ENCODE measurements at places on chromosomes 5 and 9.

GRCh38 chr9:129547869-129548570 is 72.9 kb downstream of the C9orf50 start:
- DNase-seq = no peak

GRCh38 chr5:142947427-142947709 is 177.2 kb downstream of the ARHGAP26 start:
- DNase-seq = no peak

DNA sequence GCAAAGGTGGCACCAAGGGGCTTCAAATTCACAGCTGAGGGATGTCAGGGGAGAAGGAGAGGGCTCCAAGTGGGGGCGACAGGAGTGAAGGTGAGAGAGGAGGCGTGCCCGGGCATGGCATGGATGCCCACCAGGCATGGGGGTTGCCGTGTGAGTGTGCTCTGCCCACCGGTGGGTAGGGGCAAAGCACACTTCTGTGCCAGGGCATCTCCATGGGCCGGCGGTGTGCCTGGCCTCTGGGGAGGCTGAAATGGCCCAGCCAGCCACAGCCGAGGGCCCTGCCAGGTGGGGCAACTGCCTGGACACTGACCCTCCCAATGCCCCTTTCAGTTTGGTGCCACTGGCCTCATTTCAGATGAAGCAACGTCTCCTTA is 14.0 kb upstream of the RNU6ATAC start:
- no peak for DNase-seq

DNA sequence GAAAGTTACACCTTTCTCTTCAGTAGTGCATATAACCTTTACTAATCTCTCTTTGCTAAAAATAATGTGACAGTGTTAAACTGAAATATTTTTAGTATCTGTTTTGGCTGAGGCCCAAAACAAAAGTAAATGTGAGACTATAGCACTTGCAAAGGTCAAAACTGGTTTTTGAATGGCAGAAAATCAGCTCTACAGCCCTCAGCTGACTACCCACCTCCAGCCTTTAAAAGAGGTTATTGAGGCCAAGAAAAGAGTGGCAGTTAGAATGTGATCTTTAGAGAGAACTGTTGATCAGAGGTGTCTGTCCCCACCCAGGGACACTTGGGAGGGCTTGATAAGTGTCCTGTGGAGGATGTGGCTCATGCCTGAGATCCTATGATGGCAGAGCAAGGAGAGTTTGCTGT is 30.9 kb downstream of the PRKACG start:
- DNase-seq = no peak

GRCh38 chr9:128895556-128895955 is 13.6 kb downstream of the LRRC8A start:
- DNase-seq = no peak

GRCh38 chr9:114276908-114277821 is 45.7 kb upstream of the ORM1 start:
- no peak for DNase-seq

GRCh38 chr9:121992571-121993212 is 100.4 kb downstream of the TTLL11 start:
- peak; percentile 57 for DNase-seq

GRCh38 chr9:27591093-27591492 is 17.8 kb upstream of the C9orf72 start:
- DNase-seq = no peak

DNA sequence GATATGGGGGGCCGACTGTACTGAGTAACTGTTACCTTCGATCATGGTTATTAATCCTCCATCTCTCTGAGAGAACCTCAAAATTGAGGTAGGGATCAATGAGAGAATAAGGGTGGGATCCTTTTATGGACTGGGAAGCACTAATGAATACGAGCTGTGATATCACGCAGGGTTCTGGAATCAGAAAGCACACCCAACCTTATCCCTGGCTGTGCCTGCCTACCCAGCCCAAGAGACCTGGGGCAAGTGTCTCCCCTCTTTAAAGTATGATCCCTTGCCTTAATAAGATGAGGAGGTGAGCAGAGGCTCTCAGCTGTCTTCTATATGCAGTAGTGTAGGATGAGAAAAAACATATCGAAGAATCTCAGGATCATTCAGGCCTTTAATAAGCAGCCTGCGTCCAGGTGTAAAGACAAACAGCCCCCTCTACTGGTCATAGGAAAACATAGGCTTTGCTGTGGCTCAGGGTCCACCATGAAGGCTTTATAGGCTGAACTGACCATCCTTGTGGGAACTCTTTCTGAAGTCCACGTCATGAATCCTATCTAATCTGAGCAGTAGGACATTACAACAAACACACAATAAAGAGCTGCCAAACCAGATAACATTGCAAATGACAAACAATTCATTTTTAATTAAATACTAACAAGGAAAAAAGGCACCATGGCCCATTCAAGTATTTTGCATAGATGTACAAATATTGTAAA is 16.8 kb downstream of the NIPAL4 start:
- peak; percentile 34 for DNase-seq

- DNase-seq = no peak
Measured at GRCh38 chr5:124733329-124733650, 13.1 kb downstream of the ZNF608 start.

DNA sequence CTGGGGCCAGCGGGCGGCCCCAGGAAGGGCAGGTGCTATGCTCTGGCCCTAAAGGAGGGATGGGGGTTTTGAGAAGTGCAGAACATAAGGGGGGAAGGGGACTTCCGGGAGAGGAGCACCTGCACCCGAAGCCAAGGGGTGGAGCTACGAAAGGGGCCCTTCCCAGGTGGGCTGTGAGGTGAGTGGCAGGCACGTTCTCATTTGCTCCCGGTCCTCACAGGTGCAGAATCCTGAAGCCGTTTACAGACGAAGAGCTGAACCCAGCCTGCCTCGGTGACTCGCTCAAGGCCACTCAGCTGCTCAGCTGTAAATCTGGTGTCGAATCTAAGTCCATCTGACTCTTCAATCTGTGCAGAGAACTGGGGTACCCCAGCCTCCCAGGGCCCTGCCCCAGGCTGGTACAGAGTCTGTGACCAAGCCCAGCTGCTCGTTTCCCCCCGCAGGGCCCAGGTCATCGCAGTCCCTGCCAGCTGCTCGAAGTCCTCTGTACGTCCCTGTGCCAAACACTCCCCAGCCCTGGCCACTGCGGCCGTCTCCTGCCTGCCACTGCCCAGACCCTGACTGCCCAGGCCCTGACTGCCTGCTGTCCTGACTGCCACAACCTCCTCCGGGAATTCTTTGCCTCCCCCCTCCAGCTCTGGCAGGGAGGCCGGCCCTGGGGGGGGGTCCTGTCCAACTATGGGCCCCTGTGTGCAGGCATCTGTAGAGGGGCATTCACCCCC is 53.8 kb upstream of the RXRA start:
- no peak for DNase-seq

- DNase-seq = peak; percentile 78
Measured at GRCh38 chr5:53095931-53096525, 13.5 kb downstream of the MOCS2 start.

DNA sequence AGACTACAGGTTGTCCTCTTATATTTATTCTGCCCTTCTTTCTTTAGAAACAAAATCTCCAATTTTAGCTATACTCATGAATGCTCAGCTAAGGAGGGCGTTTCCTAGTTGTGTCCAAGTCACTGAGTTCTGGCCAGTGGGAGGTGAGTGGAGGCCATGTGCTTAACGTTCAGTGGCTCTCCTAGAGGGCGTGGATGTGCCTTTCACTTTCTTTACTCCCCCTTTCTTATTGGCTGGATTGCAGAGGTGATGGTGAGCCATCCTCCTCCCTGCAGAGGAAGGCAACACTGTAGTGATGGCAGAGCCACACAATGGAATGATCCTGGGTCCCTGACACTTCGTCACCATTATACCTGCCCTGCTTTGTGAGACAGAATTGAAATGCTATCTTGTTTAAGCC is 54.6 kb downstream of the ALG2 start:
- DNase-seq = no peak

GRCh38 chr9:137881591-137882505 is 4.3 kb downstream of the CACNA1B start:
- no peak for DNase-seq

GRCh38 chr9:136283291-136284235 is 20.3 kb downstream of the CCDC187 start:
- peak; percentile 83 for DNase-seq

GRCh38 chr5:128192368-128192767 is 108.8 kb downstream of the SLC12A2 start:
- no peak for DNase-seq

GRCh38 chr9:3875361-3876132 is 349.7 kb upstream of the RFX3 start:
- no peak for DNase-seq

- DNase-seq = no peak
Measured at GRCh38 chr5:95162231-95162992, 122.5 kb downstream of the MCTP1 start.

DNA sequence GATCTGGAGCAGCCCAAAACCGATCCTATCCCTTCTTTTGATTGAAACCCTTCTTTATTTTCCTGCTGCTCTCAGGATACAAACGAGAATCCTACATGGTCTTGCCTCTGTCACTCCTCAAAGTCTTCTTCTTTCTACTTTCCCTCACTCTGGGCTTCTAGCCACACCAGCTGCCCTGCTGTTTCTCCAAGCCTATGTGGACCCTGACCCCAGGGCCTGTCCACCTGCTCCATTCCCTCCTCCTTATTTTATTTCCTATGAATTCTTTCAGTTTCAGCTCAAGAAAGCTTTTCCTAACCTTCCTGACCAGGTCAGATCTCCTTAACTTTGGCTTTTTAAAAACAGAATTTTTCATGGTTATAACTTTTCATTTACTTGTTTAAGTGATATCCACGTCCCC is 141.0 kb downstream of the ARHGAP26 start:
- no peak for DNase-seq

DNA sequence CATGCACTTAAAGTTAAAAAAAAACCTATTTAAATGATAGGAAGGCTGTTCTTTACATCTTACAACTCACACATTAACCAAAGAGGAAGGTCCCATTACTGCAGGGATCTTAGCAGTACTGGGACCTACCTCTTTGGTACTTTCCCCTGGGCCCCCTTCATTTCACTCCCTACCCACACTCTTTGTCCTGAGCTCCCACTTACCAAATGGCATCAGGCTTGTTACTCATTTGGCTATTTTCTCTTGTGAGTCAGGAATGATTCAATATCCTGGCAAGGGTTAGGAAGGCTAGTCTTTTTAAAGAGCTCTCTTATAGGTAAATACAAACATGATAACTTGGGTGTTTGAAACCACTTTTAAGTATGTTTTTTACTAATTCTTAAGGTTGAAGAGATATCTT is 117.4 kb upstream of the ELL2 start:
- peak; percentile 61 for DNase-seq

DNA sequence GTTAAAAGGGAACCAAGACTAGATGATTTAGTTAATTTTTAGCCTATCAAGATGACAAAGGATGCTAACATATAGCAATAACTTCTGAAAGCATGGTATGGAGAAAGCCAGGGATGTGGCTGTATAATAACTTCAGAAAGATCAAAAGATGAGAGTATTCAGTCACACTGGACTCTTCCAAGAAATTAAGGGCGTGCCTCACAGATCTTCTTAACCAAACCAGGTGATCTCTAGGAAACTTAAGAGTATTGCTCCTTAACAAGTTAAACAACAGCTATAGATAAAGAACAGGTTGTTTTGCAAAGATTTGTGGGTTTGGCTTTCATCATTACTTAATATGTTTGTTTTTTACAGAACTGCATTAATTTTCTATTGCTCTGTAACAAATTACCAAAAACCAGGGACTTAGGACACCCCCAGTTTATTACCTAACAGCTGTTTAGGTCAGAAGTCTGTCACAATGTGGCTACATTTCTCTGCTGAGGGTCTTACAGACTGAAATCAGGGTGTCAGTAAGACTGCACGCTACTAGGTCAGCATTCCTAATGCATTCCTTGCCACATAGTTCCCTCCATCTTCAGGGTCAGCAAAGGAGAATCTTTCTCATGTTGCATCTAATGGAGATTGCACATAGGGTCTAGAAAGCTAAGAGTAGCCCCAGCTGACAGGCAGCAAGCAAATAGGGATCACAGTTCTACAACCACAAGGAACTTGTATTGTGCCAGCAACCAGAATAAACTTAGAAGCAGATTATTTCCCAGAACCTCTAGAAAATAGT is 113.8 kb downstream of the WDR70 start:
- no peak for DNase-seq

GRCh38 chr9:128927731-128928411 is 7.1 kb downstream of the PHYHD1 start:
- peak; percentile 54 for DNase-seq

DNA sequence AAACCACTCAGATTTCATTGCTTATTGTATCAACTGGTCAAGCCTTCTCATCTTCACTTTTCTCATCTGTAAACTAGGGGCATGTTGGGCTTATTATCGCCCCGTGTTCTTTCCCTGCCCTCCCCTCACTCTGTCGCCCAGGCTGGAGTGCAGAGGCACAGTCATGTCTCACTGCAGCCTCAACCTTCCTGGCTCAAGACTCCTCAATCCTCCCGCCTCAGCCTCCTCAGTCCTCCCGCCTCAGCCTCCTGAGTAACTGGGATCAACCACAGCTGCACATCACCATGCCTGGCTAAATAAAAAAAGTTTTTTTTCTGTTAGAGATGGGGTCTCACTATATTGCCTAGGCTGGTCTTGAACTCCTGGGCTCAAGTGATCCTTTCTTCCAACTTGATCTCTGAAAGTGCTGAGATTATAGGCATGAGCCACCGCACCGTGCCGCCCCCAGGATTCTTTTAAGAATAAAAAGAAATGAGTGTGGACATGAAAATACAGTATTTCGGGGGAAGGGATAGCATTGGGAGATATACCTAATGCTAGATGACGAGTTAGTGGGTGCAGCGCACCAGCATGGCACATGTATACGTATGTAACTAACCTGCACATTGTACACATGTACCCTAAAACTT is 2.0 kb downstream of the MAML1 start:
- DNase-seq = peak; percentile 14

DNA sequence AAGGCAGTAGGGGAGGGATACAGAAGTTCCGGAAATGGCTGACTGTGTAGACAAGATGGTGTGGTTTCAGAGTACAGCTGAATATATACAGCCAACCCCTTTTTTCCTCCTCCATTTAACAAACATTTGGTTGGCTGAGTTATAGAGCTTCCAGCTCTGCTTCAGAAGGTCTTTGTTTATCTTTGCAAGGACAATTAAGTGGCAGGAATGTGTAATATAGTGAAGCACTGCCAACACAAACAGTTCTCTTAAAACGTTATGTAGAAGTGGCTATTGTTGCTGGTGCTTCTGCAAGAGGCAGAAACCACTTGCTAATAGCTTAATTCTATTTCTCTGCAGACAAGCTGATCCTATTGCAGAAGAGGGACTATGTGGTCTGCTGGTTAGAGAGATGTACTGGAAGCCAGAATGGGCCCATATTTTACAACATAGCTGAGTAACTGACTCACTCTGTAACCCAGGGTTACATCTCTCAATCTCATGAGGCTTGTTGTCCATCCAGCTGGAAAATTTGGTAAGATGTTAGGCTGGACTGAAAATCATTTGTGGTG is 62.7 kb upstream of the OSMR start:
- no peak for DNase-seq
